ENCODE measurements at places on chromosomes 16 and 17.

GRCh38 chr16:31819386-31819785 lies 54.2 kb upstream of the ZNF267 start:
- no peak for DNase-seq

DNA sequence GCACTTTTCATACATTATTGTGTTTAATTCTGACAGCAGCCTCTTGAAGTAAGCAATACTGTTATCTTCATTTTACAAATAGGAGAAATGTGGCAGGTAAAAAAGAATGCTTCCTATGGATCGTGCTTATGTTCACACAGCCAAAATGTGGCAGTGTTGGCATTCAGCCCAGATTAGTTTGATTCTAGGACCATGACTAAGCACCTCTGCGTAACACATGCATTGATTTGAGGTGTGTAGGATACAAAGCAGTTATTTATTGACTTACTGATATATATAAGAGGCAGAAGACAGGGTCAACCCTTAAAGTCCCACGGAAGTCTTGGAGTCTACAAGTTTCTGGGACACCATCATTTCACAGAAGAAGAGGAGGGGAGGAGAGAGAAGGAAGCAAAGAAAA lies 1144.4 kb upstream of the GOT2 start:
- DNase-seq: no peak

DNA sequence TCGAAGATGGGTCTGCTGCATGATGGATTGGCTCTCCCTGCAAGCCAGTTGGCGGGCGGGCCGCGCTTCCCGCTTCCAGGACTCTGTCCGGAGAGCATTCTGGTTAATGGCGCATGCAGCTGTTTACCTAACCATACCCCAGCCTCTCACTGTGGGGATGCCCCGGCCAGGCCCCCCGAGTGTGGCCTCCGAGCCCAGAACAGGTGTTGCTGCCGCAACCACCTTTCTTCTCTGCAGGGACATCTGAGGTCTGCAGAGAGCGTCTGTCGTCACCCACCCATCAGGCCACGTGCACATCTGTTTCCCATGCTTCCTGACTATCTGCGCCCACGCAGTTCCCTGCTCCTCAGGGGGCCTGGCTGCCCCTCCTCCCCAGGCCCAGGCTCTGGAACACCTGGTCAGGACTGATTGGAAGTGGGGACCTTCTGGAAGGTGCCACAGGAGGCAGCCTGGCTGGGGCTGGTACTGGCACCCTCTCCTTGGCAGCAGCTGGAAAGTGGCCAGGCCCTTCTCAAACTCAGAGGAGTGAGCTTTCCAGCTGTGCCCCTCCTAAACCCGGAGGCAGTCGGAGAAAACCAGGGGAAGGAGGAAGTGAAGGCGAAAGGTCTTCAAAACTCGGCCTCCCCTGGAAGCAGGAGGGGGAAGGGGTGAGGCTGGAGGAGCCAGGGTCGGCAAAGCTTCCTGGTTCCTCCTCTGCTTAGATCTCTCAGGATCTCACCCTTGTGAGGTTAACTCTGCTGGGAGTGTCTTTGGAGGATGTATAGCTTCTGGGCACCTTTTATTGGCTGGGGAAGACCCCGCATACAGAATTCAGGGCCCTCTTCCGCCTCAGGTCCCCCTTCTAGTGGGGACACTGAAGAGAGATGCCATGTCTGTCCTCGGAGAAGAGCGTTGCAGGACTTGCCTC lies 64.5 kb upstream of the CIBAR2 start:
- DNase-seq: no peak

- DNase-seq: no peak
These were observed 36.6 kb downstream of the IQCK start for GRCh38 chr16:19754644-19755036.

DNA sequence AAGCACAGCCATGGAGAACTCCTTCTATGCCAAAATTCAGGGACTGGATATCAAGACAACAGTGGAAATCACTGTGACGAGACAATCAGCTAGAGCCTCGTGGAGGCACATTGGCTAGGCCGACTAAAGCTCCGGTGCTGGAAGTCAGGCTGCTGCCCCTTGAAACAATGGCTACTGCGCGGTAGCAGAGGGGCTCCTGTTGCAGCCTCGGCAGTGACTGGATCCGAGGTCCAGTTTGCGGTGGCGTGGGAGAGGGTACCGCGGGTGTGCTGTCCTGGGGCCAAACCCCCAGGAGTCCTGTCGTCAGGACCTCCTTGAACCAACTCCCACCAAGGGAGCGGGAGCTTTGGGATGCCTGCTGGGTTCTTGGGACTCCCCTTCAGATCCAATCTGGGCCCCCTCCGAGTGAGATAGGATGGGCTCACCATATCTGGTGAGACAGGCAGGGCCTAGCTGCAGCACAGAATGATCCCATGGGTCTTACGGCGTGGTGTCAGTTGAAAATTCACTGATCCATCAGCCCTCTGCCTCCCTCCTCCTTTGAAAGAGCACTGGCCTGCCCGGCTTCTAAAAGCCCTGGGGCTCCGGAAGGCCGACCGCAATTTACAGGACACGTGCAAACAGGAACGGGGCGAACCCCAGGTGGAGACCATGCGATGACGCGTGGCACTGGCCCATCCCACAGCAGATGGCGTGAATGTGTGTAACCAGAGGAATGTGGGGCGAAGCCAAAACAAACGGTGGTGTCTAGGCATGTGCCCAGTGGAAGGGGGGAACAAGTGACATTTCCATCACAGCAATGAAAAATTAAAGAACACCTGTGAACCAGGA lies 15.8 kb upstream of the KCNJ18 start:
- no peak for DNase-seq

- DNase-seq: no peak
These were observed 311.1 kb upstream of the TBX2 start for GRCh38 chr17:61088556-61088955.

GRCh38 chr16:16014329-16015224 lies 65.2 kb downstream of the ABCC1 start:
- no peak for DNase-seq

DNA sequence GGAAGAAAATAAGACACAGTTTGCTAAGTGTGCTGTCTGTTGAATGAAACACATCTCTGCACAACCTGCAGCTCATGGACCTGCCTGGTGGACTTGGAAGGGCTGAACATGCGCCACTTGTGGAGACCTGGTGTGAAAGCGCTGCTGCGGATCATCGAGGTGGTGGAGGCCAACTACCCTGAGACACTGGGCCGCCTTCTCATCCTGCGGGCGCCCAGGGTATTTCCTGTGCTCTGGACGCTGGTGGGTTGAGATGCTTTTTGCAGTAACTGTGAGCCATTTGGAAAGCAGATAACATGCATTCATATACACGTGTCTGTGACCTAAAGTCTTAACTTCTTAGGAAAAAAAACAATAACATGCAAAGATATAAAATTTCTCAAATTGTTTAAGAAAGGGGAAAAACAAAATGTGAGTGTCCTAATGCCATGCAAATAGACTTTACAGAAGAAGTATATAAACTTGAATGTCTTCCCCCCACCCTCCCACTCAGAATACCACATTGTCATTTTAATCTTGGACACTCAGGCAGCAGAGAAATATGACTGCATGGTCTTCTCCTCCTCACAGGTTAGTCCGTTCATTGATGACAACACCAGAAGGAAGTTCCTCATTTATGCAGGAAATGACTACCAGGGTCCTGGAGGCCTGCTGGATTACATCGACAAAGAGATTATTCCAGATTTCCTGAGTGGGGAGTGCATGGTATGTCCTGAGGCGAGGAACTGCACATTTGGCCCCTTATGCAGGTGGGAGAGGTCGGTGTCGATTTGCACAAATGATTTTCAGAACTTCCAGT lies 65.6 kb downstream of the SEC14L1 start:
- no peak for DNase-seq
